Stimulated activated CD8-positive, alpha-beta memory T cell treated with anti-CD3 and anti-CD28 coated beads, Interleukin-4, amount 100 ng/mL, for 1 hour (primary cell): ENCODE measurements at places on chromosomes 2 and 18.

DNA sequence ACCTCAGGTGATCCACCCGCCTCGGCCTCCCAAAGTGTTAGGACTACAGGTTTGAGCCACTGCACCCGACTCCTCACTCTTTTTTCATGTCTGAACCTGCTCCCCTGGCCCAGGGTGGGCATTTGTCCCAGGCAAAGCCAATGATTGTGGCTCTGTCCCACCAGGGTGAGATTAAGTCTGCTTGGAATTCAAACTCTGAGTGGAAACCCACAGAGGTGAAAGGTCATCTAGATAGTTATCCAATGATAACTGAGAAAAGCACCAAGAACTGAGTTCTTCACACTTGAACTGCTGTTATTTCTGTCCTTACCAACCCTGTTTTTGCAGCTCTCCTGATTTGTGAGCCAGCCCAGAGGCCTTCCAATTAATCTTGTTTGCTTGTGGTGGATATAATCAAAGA is 62.4 kb upstream of the ACVR1 start:
- no peak for DNase-seq

DNA sequence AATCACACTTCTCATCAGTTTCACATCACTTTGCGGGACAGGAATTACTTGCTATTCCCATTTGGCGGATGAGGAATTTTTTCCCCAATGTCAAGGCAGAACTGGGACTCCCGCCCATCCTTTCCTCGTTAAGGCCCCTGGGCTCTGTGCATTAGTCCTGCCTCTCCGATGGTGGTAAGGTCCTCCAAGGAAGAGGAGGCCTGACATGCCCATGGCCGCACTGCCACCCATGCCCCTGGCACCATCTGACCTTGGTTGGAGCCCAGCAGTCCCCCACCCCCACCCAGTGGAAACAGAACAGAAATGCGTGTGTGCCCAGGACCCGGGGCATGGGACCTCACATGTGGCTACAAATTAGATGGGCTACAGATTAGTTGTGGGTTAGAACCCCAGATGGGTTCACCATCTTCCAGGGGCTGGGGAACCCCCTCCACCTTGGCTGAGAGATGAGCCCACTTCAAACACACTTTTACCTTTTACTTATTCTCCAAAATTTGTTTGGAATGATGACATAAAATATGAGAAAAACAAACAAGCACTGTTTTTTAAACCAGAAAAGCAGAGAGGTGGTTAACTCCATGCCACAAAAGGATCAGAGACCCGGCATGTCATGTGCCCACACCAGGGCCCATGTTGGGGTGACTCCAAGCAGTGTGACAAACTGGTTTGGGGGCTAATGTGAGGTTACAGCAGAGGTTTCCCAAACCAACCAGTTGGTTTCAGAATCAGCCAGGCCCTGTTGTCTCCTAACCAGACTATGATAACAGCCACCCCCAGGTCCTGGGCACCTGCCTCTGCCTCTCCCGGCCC is 11.0 kb upstream of the DUSP2 start:
- no peak for DNase-seq

- DNase-seq = no peak
Observed at GRCh38 chr2:172710584-172711047, 25.0 kb upstream of the RAPGEF4 start.

- no peak for DNase-seq
Observed at GRCh38 chr2:209570194-209570593, 146.3 kb downstream of the MAP2 start.

DNA sequence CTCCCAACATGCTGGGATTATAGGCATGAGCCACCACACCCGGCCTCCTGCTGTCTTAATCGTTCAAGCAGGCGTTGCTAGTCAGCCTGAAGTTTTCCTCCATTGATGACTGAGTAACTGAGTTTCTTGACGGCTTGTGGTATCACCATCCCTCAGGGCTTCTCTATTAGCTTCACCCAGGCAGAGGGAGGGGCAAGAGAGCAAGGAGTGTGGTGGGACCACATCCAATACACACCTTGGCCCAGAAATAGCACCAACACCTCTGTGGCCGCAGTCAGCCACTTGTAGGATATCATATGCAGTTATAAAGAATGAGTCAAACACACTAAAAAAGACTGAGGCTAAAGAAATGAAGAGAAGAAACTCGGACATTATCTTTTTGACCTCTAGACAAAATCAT is 1009.4 kb upstream of the CELF4 start:
- no peak for DNase-seq

DNA sequence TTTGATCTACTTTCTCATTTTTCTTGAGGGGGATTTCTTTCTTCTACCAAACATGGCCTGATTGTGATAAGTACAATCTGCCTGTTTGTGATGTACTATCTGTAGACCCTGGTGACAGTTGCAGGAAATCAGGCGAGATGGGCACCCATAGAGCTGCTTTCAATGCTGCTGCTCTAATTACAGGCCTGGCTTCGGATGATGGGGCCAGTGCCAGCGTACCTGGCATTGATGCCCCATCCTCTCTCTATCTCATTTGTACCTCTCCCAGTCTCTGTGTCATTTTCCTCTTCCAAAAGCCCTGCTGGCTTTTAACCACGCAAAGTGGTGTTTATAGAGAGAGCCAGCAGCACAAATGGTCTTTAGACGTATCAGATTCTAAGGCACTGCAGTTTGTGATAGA is 69.9 kb downstream of the KCTD18 start:
- DNase-seq = no peak

- DNase-seq = no peak
Observed at GRCh38 chr18:74876630-74877243, 279.1 kb downstream of the ZNF407 start.

- no peak for DNase-seq
Observed at GRCh38 chr2:138124521-138124920, 160.2 kb downstream of the HNMT start.

DNA sequence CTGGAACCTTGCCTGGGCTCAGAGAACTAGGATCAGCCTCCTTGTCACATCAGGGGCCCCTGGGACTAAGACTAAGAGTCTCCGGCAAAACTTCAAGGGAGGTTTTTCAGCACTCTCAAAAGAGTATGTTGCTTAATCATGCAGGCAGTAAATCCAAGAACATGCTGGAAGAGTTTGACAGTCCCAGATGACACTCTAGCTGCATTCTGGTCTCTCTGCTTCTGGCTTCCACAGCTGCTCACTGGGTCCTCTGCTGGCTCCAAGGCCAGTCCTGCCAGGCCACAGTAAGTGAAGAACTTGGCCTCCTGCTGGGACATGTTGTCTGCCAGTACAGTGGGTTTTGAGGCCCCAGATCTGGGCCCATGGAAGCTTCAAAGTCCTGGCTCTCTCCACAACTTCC is 45.2 kb upstream of the IL1RL1 start:
- no peak for DNase-seq

- no peak for DNase-seq
Observed at GRCh38 chr18:47619771-47620448, 310.5 kb downstream of the SMAD2 start.

DNA sequence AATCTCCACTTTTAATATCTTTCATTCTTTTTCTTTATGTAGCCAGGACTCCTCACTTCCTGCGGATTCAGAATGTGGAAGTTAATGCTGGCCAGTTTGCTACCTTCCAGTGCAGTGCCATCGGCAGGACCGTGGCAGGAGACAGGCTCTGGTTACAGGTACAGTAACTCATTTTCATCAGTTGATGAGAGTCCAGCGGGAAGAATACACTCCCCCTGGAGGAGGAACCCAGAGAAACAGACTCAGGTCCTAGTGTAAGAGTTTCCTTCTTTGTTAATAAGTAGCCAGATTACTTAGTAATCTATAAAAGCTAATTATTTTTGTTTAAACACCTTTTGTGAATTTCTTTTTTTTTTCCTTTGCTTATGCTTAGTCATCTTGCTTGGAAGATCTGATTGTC is 359.4 kb downstream of the PTPRM start:
- DNase-seq = no peak

DNA sequence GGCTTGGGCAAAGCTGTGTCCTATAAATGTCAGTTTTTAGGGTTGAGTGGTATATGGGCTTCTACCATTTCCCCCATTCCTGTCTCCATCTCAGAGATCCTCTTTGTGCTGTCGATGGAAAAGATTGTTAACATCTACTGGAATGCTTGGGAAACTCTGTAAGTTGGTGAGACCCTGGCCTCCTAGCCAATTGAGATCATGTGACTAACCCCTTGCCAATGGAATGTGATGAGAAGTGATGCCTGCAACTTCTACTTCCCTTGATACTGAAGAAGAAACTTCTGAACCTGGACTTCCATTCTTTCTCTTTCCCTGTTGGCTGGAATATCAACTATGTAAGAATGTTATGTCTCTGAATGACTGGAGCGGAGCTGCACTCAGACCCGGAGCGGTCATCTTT is 14.5 kb downstream of the SLC39A10 start:
- no peak for DNase-seq

- DNase-seq = no peak
Observed at GRCh38 chr2:45855374-45855773, 203.9 kb downstream of the PRKCE start.

DNA sequence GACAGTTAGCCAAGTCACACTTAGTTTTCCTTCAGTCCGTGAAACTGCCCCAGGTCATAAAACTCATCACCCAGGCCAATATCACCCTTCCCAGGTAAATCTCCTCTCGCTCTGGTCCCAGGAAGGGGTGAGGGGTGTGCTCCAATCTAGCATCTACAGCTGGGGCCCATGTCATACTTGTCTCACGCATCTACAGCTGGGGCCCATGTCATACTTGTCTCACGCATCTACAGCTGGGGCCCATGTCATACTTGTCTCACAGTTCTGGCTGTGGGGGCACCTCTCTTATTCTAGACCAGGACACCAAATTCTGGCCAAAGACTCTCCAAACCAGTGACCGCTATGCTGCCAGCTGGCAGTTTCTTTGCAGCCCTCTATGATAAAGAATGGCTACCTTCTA is 123.3 kb upstream of the DLGAP1 start:
- no peak for DNase-seq

DNA sequence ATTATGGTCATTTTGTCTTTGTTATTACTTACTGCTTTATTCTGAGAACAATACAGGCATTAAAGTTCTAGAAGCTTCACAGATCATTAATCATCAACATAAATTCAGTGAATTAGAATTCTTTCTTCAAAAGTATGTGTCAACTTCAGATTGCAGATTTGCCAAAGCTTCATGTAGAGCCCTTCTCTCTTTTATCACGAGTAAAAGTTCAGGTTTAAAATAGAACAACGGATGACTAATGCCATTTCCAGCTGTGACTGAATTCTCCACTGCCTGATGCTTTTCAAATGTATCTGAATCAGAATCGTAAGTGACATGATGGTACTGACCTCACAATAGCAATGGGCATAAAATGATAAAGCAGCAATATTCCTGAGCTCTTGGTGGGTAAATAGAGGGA is 116.0 kb downstream of the ABCA12 start:
- DNase-seq = no peak

GRCh38 chr18:60050821-60051220 is 151.0 kb downstream of the PMAIP1 start:
- no peak for DNase-seq

GRCh38 chr2:74515981-74516633 is 1.9 kb downstream of the TLX2 start:
- DNase-seq = peak; percentile 55

DNA sequence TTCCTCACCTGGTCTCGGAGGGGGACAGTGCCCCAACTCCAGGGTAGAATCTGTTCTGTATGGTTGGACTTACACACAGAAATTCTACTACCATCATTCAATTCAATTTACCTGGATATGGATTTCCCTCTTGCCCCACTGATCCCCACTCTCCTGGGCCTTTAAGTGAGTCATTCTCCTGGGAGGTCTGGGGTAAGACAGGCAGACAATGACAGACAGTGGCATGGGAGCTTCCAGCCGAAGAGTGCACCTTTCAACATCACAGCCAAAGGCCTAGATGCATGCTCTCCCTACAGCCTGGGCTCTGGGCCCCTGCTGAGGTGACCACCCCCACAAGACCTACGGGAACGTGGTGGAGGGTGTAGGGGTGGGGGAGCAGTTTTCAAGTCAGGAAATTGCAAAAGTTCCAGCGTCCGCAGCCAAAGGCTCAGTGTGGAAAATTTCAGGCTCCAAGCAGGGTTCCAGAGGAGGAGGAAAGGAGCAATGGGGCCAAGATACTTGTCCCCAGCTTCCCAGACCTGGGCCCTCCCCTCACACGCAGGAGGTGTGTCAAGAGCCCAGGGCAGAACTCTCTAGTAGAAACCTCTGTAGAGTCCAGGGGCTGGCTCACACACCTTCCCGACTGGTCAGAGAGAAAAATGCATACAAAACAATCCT is 296.4 kb downstream of the CYP26B1 start:
- no peak for DNase-seq

GRCh38 chr2:149169656-149170055 is 131.2 kb downstream of the LYPD6B start:
- no peak for DNase-seq
